ENCODE measurements at places on chromosomes 12 and 14. TPM values are rescaled to one million over a fixed set of nuclear protein-coding genes. Genes with fewer than 3 reads are reported as not detected.

DNA sequence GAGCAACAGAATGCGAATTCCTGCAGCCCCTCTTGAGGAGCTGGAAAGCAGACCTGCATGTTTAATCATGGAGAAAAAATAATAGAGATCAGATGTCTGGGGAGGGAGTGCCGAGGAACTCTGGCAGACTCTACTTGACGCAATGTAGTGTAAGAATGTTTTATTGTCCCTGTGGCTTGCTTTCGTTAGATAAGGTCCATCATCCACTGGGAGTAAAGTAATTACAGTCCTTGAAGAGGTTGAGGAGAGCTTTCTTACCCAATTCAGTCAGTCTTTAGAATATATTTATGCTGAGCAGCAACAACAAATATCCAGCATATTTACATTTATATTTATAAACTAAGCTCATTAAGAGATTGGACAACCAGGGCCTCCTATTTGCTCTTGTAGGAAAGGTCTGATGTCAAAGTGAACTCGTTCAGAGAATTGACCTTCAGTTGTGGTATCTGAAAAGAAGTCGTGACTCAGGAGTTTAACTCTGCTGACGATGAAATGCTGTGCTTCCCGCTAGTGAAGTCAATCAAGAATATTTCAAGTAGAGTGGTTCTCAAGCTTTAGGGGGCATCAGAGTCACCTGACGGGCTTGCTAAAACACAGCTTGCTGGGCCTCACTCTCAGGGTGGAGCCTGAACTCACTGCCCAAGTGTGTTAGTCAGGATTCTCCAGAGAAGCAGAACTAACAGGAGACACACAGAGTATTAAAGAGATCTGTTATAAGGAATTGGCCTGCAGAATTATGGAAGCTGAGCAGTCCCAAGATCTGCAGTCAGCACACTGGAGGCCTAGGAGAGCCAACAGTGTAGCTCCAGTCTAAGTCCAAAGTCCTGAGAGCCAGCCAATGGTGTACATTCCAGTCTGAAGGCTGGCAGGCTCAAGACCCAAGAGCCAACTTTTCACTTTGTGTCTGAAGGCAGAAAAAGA, 139.3 kb upstream of the LMNTD1 start:
- H3K27me3 ChIP-seq, result no peaks in the 10 kb centered on the region
- no peaks in the 10 kb centered on the region for H3K36me3 ChIP-seq
- no peak overlapping the region for H3K4me3 ChIP-seq
- H3K4me1 ChIP-seq, result no peaks in the 10 kb centered on the region

DNA sequence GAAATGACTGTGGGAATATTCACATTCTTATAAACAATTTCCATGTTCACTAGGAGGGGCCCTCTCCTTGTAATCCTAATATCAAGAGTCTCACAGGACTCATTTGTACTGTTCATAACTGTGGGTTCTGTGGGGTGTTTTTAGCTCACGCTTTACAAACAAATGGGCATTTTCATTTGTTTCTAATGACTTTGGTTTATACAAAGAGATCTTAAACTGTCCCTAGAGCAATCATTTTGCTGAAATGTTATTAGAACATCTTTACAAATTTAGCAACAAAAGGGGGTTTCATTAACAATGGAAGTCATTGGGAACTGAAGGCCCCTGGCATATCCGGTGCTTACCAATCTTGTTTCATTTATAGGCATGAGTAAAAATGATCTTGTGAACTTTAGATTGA, 370.5 kb downstream of the TRHDE start:
- H3K27ac ChIP-seq, result no peak overlapping the region
- no peaks in the 10 kb centered on the region for H3K27me3 ChIP-seq
- no peak overlapping the region for H3K4me3 ChIP-seq
- no peaks in the 10 kb centered on the region for H3K4me1 ChIP-seq

- DNase-seq, result no peak
- H3K36me3 ChIP-seq, result no peaks in the 10 kb centered on the region
- no peak overlapping the region for H3K27ac ChIP-seq
- no peaks in the 10 kb centered on the region for H3K4me1 ChIP-seq
- H3K27me3 ChIP-seq, result no peaks in the 10 kb centered on the region
These were observed 458.3 kb downstream of the ETNK1 start for GRCh38 chr12:23083267-23083666.

DNA sequence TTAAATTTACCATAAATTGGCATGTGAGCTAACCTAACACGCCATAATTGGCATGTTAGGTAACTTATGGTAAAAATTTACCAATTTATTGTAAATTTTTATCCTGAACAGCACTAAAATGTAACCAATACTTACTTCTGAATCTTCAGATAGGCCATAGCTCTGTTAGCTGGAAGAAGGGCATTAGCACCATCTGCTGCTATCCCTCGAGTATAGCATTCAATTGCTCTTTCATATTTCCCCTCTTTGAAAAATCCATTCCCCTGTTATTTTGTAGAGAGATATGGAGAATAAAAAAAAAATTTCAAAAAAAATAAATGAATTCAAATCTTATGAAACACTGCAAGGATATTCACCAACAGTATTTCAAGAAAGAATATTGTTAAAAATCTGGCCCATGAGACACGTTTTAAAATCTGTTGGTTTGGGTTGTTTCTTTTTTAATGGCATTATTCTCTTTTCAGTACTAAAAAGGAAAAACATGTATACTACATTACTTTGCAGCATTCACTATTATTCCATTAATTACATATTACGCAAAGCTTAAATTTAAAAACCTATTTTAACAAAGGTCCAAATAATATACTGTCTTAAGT, 19.1 kb downstream of the RPAP3 start:
- H3K4me1 ChIP-seq, result no peaks in the 10 kb centered on the region
- no peaks in the 10 kb centered on the region for H3K27me3 ChIP-seq
- DNase-seq, result no peak

DNA sequence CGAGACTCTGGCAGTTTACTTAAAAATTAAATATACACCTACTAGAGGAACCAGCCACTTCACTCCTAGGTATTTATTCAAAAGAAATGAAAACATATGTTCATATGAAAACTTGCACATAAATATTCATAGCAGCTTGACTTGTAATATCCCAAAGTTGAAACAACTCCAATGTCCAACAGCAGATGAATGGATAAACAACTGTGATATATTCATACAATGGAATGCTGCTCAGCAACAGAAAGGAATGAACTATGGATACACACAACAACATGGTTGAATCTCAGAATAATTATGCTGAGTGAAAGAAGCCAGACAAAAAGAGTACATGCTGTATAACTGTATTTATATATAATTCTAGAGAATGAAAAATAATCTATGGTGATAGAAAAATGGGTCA, 53.4 kb upstream of the DACT1 start:
- no peak overlapping the region for H3K4me3 ChIP-seq
- no peaks in the 10 kb centered on the region for H3K27me3 ChIP-seq
- no peaks in the 10 kb centered on the region for H3K4me1 ChIP-seq

- H3K4me3 ChIP-seq, result no peak overlapping the region
- no peaks in the 10 kb centered on the region for H3K36me3 ChIP-seq
- no peak for DNase-seq
- no peak overlapping the region for H3K27ac ChIP-seq
These were observed 6.0 kb upstream of the STK38L start for GRCh38 chr12:27237790-27238771.

METTL17 gene
- 44.3 TPM for total RNA-seq

ABCC9 gene
- 135 TPM for total RNA-seq

GRCh38 chr12:124481772-124482566, 85.4 kb downstream of the NCOR2 start:
- H3K4me3 ChIP-seq, result no peak overlapping the region
- H3K27me3 ChIP-seq, result no peaks in the 10 kb centered on the region
- no peak for DNase-seq
- H3K27ac ChIP-seq, result no peak overlapping the region

P2RX7 gene
- not detected for total RNA-seq

MYL2 gene
- total RNA-seq, result 817 TPM

MMP17 gene
- total RNA-seq, result not detected

GRCh38 chr14:103749860-103750259, 34.2 kb downstream of the ZFYVE21 start:
- H3K4me3 ChIP-seq, result no peak overlapping the region
- peaks cover 15% of the 10 kb centered on the region for H3K36me3 ChIP-seq
- DNase-seq, result no peak

GRCh38 chr12:100656856-100657255, 83.4 kb downstream of the GAS2L3 start:
- no peaks in the 10 kb centered on the region for H3K36me3 ChIP-seq
- H3K27ac ChIP-seq, result no peak overlapping the region
- H3K4me1 ChIP-seq, result no peaks in the 10 kb centered on the region
- DNase-seq, result no peak
- H3K27me3 ChIP-seq, result no peaks in the 10 kb centered on the region

AMN gene
- total RNA-seq, result not detected

SCNN1A gene
- 0.38 TPM for total RNA-seq

- H3K4me3 ChIP-seq, result no peak overlapping the region
- DNase-seq, result no peak
- no peaks in the 10 kb centered on the region for H3K36me3 ChIP-seq
These were observed 1305.0 kb downstream of the LRFN5 start for GRCh38 chr14:42911642-42912041.

- no peak overlapping the region for H3K4me3 ChIP-seq
- H3K36me3 ChIP-seq, result no peaks in the 10 kb centered on the region
- DNase-seq, result no peak
- H3K27ac ChIP-seq, result no peak overlapping the region
- H3K4me1 ChIP-seq, result peaks cover 16% of the 10 kb centered on the region
These were observed 5.2 kb downstream of the KRAS start for GRCh38 chr12:25245491-25245890.
